ENCODE measurements at places on chromosomes 12 and 14. TPM values are rescaled to one million over a fixed set of nuclear protein-coding genes. Genes with fewer than 3 reads are reported as not detected.

DNA sequence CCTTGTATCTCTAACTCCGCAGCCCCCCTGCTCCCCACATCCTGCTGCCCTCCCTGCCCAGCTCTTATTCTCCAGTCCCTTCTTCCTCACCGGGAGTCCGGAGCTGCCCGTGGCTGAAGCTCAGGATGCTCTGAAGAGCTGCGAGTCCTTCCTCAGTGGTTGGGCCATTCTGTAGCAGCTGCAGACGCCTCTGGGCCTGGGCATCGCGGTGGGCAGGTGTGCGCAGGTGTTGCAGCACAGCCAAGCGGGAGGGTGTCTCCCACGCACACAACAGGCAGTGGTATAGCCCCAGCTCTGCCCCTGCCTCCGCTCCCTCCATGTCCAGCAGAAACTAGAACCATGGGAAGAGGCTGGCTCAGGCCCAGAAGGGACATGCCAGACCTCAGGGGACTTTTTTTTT is 20.2 kb downstream of the ZFHX2 start:
- DNase-seq: no peak

DNA sequence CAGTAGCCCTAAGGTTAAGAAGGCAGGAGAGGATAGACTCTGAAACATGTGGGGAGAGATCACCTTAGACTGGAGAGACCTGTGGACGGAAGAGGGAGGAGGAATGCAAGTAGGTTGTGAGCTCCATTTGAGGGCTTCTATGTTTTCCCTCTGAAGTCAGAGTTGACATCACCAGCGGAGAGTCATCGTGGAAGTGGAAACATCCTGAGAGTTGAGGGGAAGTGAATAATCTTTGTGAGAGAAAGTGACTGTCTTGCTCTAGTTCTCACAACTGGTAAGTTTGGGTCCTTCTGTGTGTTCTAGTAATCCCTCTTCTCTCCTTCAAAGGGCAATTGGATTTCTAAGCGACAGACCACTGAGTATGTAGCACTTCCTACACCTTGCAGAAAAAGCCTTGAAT is 103.6 kb upstream of the CCND2 start:
- no peak for DNase-seq

DNA sequence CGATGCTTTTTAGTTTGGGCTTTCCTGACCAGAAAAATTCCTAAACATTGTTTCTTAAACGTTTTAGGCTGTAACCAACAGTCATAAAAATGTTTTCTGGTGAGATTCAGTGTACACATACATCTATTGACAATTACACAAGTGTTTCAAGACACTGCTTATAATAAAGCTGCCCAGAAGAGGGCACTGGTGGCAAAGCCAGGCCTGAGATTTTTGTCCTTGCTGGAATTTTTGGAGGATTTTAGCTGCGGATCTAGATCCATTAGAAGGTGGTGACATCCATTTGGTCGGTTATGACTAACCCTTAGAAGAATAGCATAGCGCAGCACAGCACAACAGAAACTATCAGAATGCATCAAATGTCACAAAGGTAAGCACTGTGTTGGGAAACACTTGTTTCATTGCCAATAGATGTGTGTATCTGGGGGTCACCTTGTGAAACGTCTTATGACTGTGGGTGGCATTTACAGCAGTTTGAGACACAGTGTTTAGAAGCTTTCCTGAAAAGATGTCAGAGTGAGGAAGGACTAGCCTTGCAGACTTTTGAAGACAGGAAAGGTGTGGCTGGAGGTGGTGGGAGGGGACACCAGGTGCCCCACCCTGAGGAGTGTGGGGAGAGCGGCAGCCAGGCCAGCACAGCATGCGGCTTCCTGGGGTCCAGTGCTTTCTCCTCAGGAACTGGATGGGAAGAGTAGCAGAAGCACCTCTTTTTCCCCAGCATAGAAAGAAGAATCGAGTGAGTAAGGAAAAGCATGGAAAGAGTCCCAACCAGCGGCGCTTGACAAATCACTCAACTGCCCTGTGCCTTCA is 54.7 kb upstream of the FKBP4 start:
- DNase-seq: peak; percentile 7

DNA sequence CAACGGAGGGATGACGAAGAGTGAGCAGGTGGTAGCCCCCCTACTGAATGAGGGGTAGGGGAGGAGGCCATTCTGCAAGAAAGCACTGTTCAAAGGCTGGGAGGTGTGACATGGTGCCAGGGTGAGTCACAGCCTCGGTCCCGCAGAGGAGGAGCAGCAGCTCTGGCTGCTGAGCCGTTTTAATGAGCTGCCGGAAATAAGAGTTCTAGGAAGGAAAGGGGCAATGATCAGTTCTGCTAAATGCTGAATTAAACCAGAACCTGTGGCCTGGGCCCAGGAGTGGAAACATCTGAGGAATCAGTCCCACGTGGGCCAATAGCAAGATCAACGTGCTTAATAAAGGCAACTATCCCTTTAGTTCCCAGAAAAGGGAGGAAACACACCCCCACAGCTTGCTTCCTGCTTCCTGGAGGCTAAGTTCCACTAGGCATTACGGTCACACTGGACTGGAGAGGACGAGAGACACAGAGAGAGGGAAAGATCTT is 3.6 kb downstream of the ABCD4 start:
- DNase-seq: no peak

GRCh38 chr14:91338379-91338778 is 79.2 kb downstream of the CCDC88C start:
- DNase-seq: no peak

- DNase-seq: no peak
Measured at GRCh38 chr14:47008732-47009131, 357.2 kb upstream of the RPL10L start.

DNA sequence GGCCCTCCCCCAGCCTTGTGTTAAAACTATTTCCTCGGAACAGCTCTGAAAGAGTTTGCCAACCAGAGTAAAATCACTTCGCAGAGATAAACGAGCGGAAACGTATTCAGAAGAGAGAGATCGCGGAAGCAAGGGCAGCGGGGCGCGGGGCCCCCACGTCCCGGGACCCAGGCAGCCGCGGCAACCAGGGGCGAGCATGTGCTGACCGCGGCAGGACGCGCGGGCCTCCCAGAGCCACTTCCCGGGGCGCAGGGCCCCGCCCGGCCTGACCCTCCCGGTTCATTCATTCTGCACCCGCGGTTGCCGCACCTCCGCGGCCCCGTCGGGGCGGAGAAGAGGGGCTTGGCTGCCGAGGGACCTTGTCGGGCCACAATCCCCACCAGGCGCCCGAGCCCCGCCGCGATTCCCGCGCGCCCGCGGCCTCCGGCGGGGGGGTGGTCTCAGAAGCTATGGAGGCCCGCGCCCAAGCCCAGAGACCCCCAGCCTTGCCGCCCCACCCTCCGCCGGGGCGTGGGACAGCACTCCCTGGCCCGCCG is 598 bp downstream of the UBE2N start:
- peak; percentile 32 for DNase-seq

DNA sequence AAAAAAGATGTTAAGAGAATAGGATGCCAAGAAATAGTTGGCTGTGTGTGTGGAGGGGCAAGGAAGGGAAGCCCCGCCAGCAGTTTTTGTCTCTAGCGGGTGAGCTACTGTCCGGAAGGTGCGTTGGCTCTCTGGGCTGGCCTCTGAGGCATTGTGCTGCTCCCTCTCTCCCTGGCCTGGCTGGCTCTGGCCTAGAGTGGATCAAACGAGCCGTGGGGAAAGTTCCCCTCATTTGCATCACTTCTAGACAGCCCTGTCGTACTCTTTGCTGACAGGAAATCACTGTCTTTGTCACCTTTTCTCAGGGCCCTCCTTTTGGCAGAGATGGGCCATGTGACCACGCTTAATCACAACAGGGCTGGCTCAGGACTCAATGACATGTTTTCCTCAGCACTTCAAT is 236.1 kb upstream of the NPAS3 start:
- DNase-seq: peak; percentile 70

DNA sequence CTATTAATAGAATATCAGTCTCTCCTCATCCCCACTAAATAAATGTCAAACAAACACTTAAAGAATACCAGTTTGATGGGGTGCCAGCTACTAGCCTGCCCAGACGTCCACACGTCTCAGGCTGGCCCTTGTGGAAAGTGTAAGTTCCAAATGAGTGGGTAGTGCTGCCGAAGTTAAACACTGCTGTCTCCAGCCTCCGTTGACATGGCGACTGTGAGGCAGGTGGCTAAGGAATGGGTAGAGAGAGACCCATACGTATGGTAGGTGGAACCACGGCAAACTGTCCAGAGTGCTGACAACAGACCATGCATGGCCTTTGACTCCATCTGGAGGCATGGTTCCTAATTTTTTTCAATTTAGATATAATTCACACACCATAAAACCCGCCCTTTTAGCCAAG is 37.9 kb downstream of the PITPNM2 start:
- DNase-seq: no peak

DNA sequence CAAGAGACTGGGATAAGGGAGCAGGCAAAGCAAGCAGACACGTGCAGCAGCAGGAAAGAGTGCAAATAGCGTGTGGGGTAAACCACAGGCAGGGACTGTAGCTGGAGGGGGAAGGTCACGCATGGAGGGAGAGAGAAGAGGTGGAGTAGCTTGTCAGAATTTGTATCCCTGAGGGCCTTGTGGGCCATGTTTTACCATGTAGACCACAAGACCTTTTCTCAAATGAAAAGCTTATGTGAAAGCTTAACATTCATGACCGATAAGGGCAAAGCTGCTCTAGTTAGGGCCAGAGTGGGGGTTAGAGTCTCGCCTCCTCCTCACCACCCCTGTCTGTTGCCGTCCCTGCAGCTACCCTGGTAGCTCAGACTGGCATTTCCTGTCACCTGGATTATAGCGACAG is 152.9 kb upstream of the E2F7 start:
- no peak for DNase-seq

DNA sequence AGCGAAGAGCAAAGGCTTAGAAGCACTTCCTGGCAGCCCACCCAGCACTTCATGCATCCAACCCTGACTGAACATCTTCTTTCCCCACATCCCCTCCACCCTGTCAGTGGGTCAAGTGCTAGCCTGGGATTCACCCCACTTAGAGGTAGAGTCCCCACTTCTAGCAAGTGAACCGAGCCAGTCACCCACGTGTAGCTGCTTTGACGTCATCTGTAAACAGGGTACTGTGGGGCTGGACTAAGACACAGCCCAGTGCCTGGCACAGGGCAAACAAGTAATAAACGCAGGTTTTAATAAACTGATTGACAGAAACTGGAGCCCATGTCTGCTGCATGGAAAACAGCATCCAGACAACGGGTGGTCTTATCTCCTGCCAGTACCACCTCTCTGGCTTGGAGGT is 61.7 kb downstream of the ITPK1 start:
- DNase-seq: no peak

DNA sequence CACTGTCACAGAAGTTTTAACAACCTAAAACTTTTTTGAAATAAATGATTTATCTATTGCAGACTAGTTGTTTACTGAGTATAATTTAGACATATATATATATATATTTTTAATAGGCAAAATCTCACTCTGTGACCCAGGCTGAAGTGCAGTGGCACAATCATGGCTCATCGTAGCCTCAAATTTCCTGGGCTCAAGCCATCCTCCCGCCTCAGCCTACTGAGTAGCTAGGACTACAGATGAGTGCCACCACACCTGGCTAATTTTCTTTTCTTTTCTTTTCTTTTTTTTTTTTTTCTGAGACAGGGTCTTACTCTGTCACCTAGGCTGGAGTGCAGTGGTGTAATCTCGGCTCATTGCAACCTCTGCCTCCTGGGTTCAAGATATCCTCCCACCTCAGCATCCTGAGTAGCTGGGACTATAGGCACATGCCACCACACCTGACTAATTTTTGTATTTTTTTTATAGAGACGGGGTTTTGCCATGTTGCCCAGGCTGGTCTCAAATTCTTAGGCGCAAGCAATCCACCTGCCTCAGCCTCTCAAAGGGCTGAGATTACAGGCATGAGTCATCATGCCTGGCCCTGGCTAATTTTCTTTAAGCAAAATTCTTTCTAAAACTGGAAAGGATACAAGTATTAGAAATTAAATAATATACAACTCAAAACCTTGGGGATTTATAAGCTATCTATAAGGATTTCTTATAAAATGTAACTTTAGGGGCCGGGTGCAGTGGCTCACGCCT is 23.1 kb downstream of the EEA1 start:
- DNase-seq: no peak

GRCh38 chr12:75489613-75490210 is 9.2 kb downstream of the GLIPR1 start:
- no peak for DNase-seq

Gene VRTN
- polyA plus RNA-seq: not detected

Gene PRKD1
- polyA plus RNA-seq: 31.0 TPM

Gene RIC8B
- 15.5 TPM for polyA plus RNA-seq

Gene NPFF
- polyA plus RNA-seq: 0.48 TPM

Gene PROX2
- 0.71 TPM for polyA plus RNA-seq

Data from hindlimb muscle (tissue), 1 donor.